Fibroblast of lung (primary cell): ENCODE measurements at places on chromosomes 1 and 21. TPM values are rescaled to one million over a fixed set of nuclear protein-coding genes. Genes with fewer than 3 reads are reported as not detected.

GRCh38 chr1:155091071-155092051 is 12.7 kb downstream of the EFNA3 start:
- DNase-seq, result peak; percentile 38
- no peak overlapping the region for H3K4me3 ChIP-seq
- H3K4me1 ChIP-seq, result no peaks in the 10 kb centered on the region
- no peak overlapping the region for H3K27ac ChIP-seq
- peaks cover 11% of the 10 kb centered on the region for H3K27me3 ChIP-seq

TTC24 gene
- not detected in 2 replicates for polyA plus RNA-seq

- no peak overlapping the region for H3K27ac ChIP-seq
- no peaks in the 10 kb centered on the region for H3K27me3 ChIP-seq
- H3K4me3 ChIP-seq, result no peak overlapping the region
- DNase-seq, result no peak
These were observed 3.3 kb upstream of the HMGN2 start for GRCh38 chr1:26468911-26469310.

GRCh38 chr1:22955146-22955545 is 17.5 kb downstream of the LACTBL1 start:
- no peak for DNase-seq
- H3K36me3 ChIP-seq, result no peaks in the 10 kb centered on the region
- H3K27ac ChIP-seq, result no peak overlapping the region
- no peaks in the 10 kb centered on the region for H3K4me1 ChIP-seq

LDLRAD1 gene
- not detected in 2 replicates for polyA plus RNA-seq

TRIM33 gene
- 16.2 and 17.8 TPM in 2 replicates for polyA plus RNA-seq

DNA sequence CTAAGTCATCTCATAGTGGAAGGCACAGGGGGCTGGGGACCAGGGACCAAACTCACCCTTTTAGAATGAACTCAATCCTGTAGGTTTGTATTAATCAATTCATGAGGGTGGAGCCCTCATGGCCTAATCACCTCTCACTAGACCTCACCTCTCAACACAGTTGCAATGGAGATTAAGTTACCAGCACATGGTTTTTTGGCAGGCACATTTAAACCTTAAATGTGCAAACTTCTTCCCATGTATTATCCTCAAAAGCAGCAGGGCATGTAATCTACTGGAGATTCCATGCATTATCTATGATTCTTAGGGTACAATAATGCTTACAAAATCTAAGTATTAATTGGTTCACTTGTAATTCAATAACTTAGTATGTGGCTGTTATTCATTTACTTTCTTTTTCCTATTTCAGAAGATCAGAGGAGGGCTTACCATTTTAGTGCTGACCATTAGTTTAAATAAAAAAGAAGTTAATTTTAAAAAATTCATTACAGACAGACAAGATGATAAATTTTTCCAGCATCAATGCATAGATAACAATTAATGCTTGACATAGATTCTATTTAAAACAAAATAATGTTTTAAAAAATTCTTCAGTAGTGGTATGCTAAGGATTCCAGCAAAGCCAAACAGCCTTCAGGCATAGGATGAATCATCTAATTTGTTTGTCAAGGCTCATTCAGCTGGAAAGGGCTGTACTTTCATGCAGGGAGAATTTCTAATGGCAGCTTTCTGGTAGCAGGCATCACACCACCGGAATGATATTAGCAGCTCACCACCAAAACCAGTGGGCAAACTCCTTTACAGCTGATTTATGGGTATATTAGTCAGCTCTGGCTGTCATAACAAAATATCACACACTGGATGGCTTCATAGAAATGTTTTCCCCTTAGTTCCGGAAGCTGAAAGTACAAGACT is 124.6 kb upstream of the ZNF648 start:
- no peaks in the 10 kb centered on the region for H3K36me3 ChIP-seq
- no peak overlapping the region for H3K4me3 ChIP-seq
- no peak overlapping the region for H3K27ac ChIP-seq
- no peaks in the 10 kb centered on the region for H3K4me1 ChIP-seq

SYPL2 gene
- polyA plus RNA-seq, result 1.8 and 1.9 TPM in 2 replicates

DNA sequence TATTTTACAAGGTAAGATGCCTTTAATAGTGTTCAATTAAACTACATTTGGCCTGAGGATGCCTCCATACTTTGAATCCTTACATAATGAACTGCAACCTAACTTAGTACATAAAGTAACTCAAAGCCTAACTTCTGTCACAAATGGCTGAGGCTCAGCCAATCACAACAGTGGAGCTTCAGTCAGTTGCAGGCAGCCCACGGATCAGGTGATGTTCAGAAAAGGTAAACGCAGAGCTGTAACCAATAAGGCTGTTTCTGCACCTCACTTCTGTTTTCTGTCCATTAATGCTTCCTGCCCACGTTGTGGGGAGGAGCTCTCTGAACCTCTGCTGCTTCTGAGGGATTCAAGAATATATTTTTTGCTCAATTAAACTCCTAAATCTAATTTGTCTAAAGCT is 94.8 kb upstream of the KIAA0040 start:
- no peak overlapping the region for H3K4me3 ChIP-seq
- H3K36me3 ChIP-seq, result no peaks in the 10 kb centered on the region
- DNase-seq, result no peak
- H3K27ac ChIP-seq, result no peak overlapping the region
